ENCODE measurements at places on chromosomes 7 and 10. TPM values are rescaled to one million over a fixed set of nuclear protein-coding genes. Genes with fewer than 3 reads are reported as not detected.

The IDI2 gene
- not detected for polyA plus RNA-seq

DNA sequence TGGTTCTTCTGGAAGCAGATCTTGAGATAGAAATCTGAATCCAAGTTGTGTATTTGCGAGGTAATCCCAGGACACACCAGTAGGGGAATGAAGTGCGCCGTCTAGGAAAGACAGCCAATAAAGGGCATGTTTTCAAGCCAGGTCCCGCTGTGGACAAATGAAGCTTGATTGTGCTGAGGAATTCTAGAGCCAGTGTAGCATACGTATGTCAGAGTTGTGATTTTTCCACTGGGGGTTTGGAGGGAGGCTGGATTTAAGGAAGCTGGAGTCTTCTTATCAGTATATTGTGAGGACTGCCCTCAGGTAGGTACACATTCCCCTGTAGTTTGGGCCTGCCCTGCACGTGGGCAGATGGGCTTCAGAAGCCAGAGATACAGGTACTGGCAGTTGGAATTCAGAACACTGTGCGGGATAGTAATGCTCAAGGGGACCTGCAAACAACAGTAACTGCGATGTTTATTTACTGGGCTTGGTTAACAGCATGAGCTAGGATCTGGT lies 50.9 kb downstream of the GALNT11 start:
- H3K27ac ChIP-seq = no peak overlapping the region
- no peak overlapping the region for H3K4me3 ChIP-seq
- peaks cover 5% of the 10 kb centered on the region for H3K4me1 ChIP-seq
- no peak for DNase-seq

The DOCK1 gene
- 32.1 TPM for polyA plus RNA-seq

DNA sequence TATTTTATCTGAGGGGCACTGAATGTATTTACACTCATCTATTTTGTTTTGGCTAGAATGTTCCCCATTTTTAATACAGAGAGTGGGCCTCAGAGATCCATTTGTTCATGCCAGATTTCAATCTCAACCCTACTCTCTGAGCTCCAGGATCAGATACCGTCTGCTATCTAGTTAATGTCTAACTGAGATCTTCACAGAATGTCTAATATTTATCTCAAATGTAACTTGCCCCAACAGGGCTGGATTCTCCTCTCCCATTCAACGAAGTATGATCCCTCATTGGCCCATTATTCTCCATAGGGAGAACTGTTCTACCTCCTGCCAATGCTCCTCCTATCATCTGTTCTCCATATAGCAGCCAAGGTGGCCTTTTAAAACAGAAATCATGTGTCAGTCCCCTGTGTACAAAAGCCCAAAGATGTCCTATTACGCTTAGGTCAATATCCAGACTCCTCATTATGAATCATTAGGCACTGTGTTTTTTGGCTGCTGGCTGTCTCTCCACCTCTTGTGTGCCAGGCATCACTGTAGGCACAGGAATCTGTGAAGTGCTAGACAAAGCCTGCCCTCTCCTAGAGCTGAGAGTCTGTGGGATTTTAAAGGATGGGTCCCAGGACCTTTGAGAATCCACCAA lies 169.3 kb upstream of the AGK start:
- no peak overlapping the region for H3K27ac ChIP-seq
- no peak overlapping the region for H3K4me3 ChIP-seq
- no peaks in the 10 kb centered on the region for H3K36me3 ChIP-seq
- no peak for DNase-seq
- H3K4me1 ChIP-seq = no peaks in the 10 kb centered on the region

The MGAM2 gene
- not detected for polyA plus RNA-seq

The LRRN3 gene
- polyA plus RNA-seq = 3.4 TPM

DNA sequence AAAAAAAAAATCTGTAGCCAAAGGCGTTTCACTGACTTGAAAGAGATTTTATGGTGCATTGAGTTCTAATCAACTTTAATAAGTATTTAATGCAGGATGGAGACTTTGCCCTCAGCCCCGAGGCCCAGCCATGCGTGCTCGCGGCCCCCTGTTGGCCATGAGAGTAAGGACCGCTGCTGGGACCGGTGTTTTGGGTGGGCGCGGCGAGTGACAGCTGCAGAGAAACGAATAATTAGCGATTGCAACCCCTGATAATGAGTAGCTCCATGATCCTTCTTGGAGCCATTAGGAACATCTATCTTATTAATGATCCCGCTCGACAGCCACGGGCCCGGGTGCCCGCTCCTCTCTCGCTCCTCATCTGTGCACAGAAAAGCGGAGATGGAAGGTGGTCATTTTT lies 347.4 kb downstream of the RPS24 start:
- no peak for DNase-seq
- no peaks in the 10 kb centered on the region for H3K36me3 ChIP-seq
- H3K4me3 ChIP-seq = no peak overlapping the region
- H3K27me3 ChIP-seq = no peaks in the 10 kb centered on the region
- H3K27ac ChIP-seq = no peak overlapping the region
- peaks cover 2% of the 10 kb centered on the region for H3K4me1 ChIP-seq

The SHTN1 gene
- 4.7 TPM for polyA plus RNA-seq

DNA sequence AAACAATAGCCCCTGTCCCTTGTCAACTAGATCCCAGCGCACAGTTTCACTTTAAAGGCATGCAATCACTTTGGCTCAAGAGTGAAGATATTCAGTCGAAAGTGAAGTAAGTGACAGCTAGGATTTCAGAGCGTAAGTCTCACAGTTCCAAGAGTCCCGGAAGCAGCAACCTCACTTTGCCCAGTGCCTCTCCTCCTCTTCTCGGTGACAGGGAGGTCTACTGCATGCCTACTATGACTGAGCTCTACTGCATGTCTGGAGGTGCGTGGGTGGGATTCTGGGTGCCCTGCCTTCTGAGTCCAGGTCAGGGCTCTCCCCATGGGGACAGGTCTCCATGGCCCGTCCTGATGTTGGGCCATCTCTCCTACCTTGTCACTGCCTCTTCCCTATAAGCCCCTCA lies 17.0 kb downstream of the PRKCQ start:
- H3K4me1 ChIP-seq = no peaks in the 10 kb centered on the region
- H3K27me3 ChIP-seq = no peaks in the 10 kb centered on the region
- H3K36me3 ChIP-seq = no peaks in the 10 kb centered on the region
- DNase-seq = no peak

DNA sequence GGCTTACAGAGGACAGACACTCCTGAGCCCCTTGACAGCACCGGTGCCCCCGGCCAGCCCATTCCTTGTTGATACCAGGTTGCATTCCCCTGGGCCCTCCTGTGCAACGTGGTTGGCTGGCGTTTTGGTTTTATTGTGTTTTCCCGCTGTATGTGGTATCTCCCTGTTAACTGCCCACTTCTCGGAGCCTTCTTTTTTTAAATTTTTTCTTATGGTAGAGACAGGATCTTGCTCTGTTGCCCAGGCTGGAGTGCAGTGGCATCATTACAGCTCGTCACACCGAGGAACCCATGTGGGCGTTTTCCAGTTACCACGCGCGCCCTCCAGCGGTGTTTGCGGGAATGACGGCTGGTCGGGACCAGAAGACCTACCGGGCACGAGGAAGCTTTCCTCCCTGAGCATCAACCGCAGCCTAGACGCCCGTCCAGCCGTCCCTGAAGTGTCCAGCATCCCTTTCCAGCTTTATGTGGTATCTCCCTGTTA lies 16.9 kb upstream of the ZFAND2A start:
- no peaks in the 10 kb centered on the region for H3K27me3 ChIP-seq
- DNase-seq = no peak
- peaks cover 2% of the 10 kb centered on the region for H3K4me1 ChIP-seq
- H3K4me3 ChIP-seq = no peak overlapping the region
- H3K36me3 ChIP-seq = no peaks in the 10 kb centered on the region
- H3K27ac ChIP-seq = no peak overlapping the region

GRCh38 chr10:44921506-44921905 lies 10.4 kb downstream of the TMEM72 start:
- no peak overlapping the region for H3K4me3 ChIP-seq
- no peak overlapping the region for H3K27ac ChIP-seq
- no peak for DNase-seq
- H3K27me3 ChIP-seq = no peaks in the 10 kb centered on the region

DNA sequence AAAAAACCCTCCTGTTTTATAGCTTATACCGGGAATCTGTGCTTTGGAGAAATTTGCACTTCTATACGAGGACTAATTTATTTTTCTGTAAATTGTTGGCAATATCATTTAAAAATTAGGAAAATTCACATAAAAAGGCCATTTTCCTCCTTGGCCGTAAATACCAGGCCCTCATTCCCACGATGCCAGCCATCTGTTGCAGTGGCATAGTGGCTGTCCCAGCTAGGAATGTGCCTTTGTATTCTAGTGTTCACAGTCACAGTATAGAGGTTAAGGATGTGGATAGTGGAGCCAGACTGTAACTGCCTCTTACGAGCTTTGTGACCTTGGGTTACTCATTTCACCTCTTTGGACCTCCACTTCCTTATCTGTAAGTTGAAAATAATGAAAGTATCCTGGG lies 312.5 kb downstream of the GPR158 start:
- no peaks in the 10 kb centered on the region for H3K4me1 ChIP-seq
- H3K4me3 ChIP-seq = no peak overlapping the region
- H3K27me3 ChIP-seq = no peaks in the 10 kb centered on the region

The PRRT4 gene
- 0.17 TPM for polyA plus RNA-seq

GRCh38 chr10:4492202-4492601 lies 333.8 kb upstream of the AKR1E2 start:
- no peaks in the 10 kb centered on the region for H3K36me3 ChIP-seq
- H3K27me3 ChIP-seq = no peaks in the 10 kb centered on the region
- DNase-seq = no peak
- H3K4me1 ChIP-seq = no peaks in the 10 kb centered on the region

- no peak overlapping the region for H3K4me3 ChIP-seq
- no peaks in the 10 kb centered on the region for H3K36me3 ChIP-seq
- H3K4me1 ChIP-seq = peaks cover 4% of the 10 kb centered on the region
- no peak overlapping the region for H3K27ac ChIP-seq
- no peaks in the 10 kb centered on the region for H3K27me3 ChIP-seq
These were observed 25.7 kb upstream of the FAM180A start for GRCh38 chr7:135774284-135774683.

The CAMK2B gene
- 0.48 TPM for polyA plus RNA-seq
